T-helper 17 cell (primary cell): ENCODE measurements at places on chromosomes 4 and X.

DNA sequence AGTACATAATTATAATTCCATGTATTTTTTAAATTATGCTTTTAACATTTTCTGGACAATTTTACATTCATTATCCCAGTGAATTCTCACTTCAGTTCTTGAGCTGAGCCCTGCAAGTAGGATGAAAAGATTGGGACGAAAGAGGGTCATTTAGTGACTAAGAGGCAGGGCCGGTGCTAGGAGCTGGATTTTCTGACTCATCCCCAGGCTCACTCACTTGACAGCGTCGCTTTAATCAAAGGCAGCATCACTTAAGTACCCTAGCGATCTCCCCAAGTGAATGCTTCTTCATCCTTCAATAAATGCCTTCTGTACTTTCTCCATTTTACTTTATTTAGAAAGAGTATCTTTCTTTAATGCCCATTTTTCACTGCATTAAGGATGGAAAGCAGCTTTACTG lies 263.6 kb downstream of the HS3ST1 start:
- DNase-seq: no peak

- DNase-seq: no peak
Measured at GRCh38 chr4:20676501-20677197, 23.6 kb upstream of the PACRGL start.

- DNase-seq: no peak
Measured at GRCh38 chr4:7768736-7769135, 170.9 kb downstream of the AFAP1 start.

- no peak for DNase-seq
Measured at GRCh38 chr4:150126201-150126863, 48.1 kb downstream of the DCLK2 start.

DNA sequence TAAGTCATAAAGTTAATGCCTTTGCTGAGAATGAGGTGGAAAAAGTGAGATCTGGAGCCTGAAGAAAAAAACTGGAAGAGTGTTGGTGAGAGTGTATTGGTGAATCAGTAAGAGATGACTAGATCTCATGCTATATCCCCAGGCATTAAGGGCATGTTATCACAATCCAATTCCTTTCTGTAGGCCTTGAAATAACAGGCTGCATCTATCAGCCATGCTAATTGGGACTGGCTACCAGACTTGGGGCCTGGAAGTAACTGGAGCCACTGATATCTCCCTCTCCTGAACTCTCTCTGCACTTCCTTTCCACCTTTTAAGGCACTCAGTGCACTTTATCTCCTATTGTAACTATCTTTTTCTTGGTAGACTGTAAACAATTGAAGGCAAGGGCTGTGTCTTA lies 88.8 kb upstream of the HPRT1 start:
- no peak for DNase-seq

- DNase-seq: no peak
Measured at GRCh38 chrX:132216806-132217202, 2.4 kb downstream of the RAP2C start.

DNA sequence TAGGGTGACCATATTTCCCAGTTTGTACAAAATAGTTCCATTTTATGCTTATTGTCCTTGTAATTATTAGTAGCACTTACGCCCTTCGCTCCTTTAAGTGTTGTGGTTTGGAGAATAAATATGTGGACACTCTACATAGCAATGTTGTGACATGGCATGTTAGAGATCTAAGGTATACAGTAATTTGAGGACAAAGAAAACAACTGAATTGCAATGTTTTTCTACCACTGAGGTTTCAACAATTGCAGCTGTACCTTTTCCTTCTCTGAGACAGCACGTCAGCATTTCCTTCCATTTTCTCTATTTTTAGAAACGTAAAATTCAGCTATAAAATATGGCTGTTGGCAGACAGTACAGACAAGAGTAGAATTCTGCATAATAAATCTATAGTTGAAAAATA lies 323.1 kb downstream of the MAPK10 start:
- DNase-seq: no peak

- no peak for DNase-seq
Measured at GRCh38 chrX:131068945-131069719, 11.0 kb downstream of the ARHGAP36 start.
